Renal cortical epithelial cell (primary cell): ENCODE measurements at places on chromosomes 7 and 10. TPM values are rescaled to one million over a fixed set of nuclear protein-coding genes. Genes with fewer than 3 reads are reported as not detected.

DNA sequence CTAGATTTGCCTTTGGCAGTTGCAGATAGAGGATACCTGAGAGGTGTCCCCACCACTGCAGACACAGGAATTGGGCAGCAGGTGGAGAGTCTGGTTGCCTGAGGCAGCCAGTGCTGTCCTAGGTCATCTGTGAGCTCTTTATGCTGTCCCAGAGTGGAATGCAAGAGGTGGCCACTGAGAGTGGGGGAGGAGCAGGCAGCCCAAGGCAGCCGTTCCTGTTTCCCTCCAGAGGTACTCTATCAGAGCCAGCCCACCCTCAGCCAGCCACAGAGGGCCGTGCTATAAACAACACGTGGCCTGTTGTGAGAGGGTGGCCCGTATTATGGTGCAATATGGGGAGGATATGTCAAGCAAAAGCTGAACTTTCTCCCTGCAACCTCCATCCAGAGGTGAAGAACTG, 8.5 kb downstream of the LRRC18 start:
- no peak for DNase-seq

DNA sequence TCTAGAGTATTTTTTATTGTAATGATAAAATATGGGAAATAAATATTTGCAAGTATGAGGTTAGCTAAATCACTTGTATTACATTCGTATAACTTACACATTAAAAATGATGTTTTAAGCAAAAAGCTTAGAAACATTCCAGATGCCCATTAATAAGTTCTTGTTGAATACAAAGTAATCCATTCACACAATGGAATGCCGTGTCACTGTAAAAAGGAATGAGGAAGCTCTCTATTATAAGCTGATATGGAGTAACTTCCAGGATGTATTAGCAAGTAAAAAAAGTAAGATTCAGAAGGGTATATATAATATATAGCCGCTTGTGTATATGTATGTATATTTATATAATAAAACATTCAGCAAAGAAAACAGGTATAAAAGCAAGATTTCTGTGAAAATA, 412.8 kb upstream of the MTPN start:
- peak; percentile 3 for DNase-seq

The SPDYE1 gene
- total RNA-seq = not detected in 2 replicates

The NANOS1 gene
- total RNA-seq = 1.0 and 2.5 TPM in 2 replicates

- peak; percentile 50 for DNase-seq
Measured at GRCh38 chr10:119401671-119402395, 140.7 kb downstream of the RGS10 start.

DNA sequence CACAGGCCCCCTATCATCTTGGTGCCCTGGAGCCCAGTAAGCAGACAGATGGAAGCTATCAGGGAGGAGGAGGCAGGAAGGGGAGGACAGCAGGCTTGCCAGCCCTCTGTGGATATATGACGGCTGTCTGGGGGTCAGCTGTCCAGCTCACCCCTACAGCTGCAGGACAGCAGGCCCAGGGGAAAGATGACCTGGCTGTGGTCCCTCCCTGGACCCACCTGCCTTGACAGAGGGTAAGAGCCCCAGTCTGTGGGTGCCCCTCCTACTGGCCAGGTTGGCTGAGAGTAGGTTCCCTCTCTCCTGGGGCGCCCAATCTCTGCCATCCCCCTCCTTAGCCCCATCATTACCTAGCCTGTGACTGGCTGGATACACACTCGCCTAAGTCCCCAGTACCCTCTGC, 62.5 kb downstream of the C10orf143 start:
- no peak for DNase-seq

DNA sequence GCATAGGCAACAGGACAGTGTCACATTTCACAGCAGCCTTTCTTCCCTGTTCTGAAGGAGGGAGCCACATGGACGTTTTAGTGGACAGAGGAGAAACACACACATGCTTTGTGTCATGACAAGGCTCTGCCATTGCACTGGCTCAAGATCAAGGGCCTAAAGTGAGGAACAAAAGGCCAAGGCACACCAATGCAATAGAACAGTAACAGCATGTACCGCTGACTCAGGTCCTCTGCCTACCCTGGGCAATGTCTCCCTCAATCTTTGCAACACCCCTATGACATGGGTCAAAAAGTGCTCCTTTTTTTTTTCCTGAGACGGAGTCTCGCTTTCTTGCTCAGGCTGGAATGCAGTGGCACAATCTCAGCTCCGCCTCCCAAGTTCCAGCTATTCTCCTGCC, 57.8 kb upstream of the SDK1 start:
- peak; percentile 26 for DNase-seq

GRCh38 chr7:16202303-16202702, 219.0 kb downstream of the CRPPA start:
- DNase-seq = no peak

The C10orf143 gene
- 0.85 TPM in 1 of 2 replicates, not detected in the other for total RNA-seq

- no peak for DNase-seq
Measured at GRCh38 chr10:58574058-58574457, 61.4 kb downstream of the BICC1 start.

- no peak for DNase-seq
Measured at GRCh38 chr10:78288663-78289062, 255.0 kb downstream of the RPS24 start.

The CPA1 gene
- total RNA-seq = not detected in 2 replicates

GRCh38 chr10:72812753-72813430, 80.6 kb upstream of the OIT3 start:
- peak; percentile 56 for DNase-seq

The CYP26C1 gene
- total RNA-seq = 0.52 and 0.65 TPM in 2 replicates

The PKD2L1 gene
- total RNA-seq = not detected in 2 replicates

The GPR15LG gene
- 6.8 and 46.5 TPM in 2 replicates for total RNA-seq

The OR2A12 gene
- not detected in 2 replicates for total RNA-seq

- DNase-seq = no peak
Measured at GRCh38 chr7:20748853-20749252, 37.8 kb downstream of the SP8 start.

The OPN1SW gene
- total RNA-seq = not detected in 2 replicates

DNA sequence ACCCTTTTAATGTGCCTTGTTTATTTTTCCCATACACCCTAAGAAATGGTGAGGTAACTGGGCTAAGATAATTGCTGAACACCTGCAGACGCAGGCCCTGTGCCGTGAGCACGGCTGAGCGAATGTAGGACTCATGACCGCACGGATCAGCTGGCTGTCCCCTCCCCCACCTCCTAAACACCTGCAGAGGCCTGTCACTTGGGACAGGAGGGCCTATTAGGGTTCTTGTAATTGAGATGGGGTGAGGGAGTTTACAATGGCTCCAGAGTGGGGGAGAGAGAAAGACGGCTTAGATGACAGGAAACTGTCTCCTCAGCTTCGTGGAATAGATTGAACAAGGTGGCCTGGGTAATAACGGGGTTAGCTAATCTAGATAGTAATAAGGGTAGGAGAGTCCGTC, 291.7 kb upstream of the HABP2 start:
- DNase-seq = no peak

The DNAJC12 gene
- 3.0 and 13.3 TPM in 2 replicates for total RNA-seq

DNA sequence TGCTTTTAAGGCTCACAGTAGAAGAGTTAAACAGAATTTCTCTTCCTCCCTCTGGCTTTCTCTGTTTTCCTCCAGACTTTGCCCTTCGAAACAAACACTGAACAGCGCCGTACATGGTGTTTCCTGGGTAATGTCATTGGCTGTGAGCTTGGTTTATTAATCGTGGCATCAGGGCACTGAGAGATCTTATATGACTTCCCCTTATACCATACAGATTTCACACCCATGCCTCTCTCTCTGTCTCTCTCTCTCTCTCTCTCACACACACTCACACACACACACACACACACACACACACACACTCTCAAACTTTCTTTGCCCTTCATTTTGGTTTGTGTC, 195.5 kb downstream of the CREB5 start:
- peak; percentile 29 for DNase-seq

DNA sequence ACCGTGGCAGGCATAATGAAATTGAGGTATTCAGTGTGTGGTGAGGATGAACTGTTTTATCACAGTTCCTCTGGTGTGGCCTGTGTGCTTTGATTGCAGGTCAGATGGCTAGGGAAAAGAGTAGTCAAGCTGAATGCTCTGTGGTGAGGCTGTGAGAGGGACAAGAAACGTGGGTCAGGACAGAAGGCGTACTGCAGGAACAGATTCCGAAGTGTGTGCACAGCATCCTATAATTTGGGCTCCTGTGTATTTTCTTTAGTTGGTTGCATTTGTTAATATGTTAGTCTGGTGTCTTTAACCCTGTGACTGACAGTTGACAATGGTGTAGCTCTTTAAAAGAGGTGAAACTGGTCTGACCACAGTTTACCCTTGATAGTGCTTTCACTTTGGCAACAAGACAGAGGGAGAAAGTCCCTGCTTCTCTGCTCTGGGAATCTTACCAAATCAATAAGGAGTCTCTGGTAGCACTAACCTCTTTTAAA, 76.5 kb downstream of the AUTS2 start:
- DNase-seq = no peak

DNA sequence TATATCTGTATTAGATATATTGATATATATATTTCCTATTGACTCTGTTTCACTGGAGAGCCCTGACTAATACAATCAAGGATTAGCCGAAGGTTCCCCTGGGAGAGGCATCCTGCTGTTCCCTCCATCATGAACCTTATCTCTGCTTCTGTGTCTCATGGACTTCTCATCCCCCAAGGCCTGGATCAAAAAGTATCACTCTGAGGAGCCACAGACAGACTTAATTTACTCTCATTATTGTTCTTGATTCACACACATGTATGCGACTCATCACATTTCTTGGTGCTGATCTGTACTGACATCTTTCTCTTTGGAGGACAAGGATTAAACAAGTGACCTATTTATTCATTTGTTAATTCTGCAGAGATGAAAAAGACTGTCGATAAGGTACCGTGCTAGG, 550.2 kb downstream of the KCNMA1 start:
- peak; percentile 33 for DNase-seq

GRCh38 chr10:62460393-62460792, 86.2 kb downstream of the ZNF365 start:
- DNase-seq = no peak

DNA sequence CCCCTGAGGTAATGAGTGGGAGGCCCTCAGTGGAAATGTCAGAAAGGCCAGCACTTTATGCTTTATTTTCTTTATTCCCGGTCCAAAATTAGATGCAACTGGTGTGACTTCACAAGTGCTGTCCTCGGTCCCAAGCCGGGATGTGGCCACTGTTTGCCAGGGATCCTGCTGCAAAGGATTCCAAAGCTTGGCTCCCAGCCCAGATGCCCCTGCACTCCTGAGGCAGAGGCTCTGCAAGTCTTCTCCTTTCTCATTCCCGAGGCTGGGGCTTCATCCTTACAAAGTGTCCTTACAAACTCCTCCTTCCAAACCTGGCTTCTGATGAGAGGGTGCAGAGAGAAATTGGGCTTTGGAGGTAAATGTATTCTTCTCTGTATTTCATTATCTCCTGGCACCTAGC, 544.3 kb upstream of the DPP6 start:
- DNase-seq = no peak

The TAS2R5 gene
- 0.69 and 1.8 TPM in 2 replicates for total RNA-seq

DNA sequence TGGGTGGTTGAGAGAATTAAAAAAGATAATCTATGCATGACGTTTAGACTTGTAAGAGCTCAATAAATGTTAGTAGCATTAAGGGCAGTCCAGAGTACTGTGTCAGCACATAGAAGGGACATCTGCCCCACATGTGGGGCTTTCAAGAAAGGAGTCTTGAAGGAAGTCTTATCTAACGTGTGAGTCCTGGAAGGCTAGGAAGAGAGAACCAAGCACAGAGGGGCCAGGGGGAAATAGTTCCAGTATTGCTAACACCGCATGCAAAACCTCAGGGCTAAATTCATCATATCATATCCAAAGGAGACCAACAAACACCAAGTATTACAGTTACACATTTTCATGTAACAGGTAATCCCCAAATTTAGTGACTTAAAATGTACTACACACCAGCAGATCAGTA, 122.7 kb downstream of the AOAH start:
- DNase-seq = no peak

DNA sequence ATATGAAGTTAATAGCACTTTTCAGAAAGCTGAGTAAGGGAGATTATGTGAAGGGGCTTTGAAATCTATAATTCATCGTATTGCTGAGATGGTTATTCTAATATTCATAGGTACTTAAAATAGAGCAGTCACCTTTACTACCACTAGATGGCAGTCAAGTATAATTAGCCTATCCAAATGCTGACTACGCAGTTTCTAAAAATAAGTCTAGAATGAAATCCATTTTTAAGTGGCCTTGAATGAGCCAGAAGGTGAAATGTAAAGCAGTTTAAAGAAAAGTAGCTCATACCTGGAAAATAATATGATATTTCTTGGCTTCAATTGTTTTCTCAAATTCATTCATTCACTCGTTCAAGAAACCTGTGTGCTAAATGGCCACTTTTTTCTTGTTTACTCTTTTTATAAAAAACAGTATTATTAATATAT, 1277.1 kb downstream of the GATA3 start:
- peak; percentile 56 for DNase-seq

DNA sequence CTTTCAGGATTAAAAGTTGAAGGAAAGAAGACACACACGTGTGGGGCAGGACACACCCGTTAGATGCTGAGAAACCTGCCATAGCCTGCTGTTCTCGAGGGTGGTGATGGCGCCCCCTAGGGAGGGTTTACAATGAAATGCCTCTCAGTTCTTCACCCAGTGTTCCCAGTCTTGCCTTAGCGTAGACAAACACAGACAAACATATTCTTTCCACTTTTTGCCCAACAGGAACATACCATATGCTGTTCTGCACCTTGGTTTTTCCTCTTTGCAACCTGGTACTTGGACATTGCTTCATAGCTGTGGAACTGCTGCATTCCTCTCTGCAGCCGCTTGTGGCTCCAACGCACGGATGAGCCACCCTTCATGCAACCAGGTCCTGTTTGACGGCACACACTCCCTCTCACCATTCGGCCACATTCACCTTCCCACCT, 23.3 kb upstream of the HSPA12A start:
- peak; percentile 74 for DNase-seq

The MKX gene
- 0.25 TPM in 1 of 2 replicates, not detected in the other for total RNA-seq

The TRIM50 gene
- total RNA-seq = 0.05 TPM in 1 of 2 replicates, not detected in the other

The JCAD gene
- 3.3 and 8.2 TPM in 2 replicates for total RNA-seq

The KIAA1549 gene
- 1.0 and 10.1 TPM in 2 replicates for total RNA-seq

DNA sequence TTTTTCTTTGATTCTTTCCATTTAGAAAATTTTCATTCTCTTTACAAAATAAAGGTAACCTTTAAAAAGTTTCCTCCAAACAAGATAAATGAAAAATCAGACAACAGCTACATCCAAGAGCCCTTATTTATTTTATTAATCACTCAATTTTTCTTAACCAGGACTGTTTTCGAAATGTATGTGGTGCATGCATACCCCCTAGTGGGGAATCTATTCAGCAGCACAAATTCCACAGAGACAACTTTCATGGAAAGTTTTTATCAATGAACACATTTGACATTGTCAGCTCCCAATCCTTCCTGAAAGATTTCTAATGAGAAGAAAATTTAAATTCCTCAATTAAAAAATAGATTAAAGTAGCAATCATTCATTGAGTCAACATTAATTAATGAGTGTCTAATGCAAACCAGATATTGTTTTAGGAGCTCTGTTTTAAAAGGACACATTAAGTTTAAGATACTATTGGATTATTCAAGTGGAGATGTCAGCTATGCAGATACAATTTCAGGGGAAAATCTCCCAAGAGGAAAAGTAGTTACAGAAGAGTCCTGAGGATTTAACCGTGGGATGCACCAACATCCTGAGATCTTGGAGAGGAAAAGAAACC, 5.2 kb upstream of the HTR7 start:
- peak; percentile 25 for DNase-seq

- DNase-seq = no peak
Measured at GRCh38 chr10:51439645-51440044, 259.8 kb downstream of the CSTF2T start.
